ENCODE measurements at places on chromosomes 2 and 18. TPM values are rescaled to one million over a fixed set of nuclear protein-coding genes. Genes with fewer than 3 reads are reported as not detected.

DNA sequence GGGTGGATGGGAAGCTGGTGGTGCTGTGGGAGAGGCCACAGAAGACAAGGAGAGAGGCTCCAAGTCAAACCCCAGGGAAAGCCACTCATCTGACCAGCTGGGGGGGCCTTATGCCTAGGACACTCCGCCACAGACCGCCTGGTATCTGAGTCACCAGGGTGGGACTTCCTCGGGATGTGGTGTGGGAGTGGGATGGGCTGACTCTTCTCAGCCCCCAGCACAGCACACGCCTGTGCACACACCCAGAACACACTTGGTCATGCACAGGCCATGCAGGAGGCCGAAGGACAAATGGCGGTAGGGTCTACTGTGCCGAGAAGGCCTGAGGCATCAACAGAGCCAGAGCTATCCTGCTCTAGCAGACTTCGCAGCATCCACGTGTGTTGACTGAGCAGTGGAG is 136.4 kb downstream of the INHBB start:
- DNase-seq, result no peak

- no peak for DNase-seq
These were observed 111.6 kb downstream of the DYNAP start for GRCh38 chr18:54702686-54703085.

DNA sequence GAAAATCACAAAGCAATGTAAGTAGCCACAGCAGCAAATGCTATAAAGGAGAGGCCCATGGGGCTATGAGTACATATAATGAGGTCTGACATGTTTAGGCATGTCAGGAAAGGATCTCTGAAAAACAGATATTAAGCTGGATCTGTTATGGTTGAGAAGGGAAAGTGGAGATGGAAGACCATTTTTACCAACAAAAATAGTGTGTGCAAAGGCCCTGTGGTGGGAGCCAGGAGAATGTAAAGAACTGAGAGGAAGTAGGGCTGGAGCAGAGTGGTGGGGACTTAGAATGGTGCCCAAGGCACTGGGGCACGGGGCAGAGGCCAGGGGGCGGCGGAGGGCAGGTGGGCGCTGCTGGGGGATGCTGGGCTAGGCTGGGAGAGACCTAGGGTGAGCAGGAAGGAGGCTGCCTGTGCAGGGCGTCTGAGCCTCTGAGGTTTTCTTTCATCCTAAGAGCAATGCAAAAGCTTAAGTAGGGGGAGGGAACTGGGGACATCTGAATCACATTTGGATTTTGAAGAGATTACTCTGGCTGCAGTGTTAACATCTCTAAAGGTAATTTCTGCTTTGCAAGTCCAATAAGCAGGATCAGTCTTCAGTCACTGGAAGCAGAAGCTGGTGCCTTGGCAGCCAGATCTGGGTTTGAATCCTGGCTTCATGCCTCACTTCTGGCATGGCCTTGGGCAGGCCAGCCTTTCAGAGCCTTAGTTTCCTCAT is 4.9 kb upstream of the AGFG1 start:
- no peak for DNase-seq

DNA sequence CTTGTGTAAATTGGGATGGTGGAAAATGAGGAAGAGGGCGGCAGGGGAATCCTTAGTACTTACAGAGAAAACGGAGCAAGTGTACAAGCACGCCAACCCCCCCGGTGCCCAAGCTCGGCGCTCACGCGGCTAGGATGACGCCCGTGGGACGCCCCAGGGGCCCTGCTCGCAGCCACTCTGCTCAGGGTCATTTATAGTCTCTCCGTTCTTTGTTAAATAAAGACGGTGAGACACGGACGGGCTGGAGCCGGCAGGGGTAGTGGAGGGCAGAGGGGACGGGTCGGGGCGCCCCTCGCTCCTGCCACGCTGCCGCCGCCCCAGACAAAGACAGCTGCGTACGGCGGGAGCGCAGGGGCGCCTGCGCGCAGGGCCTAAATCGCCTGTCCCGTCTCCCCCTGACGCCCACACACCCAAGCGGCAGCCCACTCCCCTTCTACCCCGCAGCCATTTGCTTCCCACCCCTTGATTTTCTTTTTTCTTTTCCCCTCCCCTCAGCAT is 37.8 kb downstream of the PCBP1 start:
- DNase-seq, result no peak

- no peak for DNase-seq
These were observed 153.5 kb upstream of the CAVIN2 start for GRCh38 chr2:192000196-192000980.

GRCh38 chr2:8551622-8552074 is 130.2 kb upstream of the ID2 start:
- DNase-seq, result no peak

- DNase-seq, result no peak
These were observed 50.9 kb downstream of the PKP4 start for GRCh38 chr2:158507679-158508078.

DNA sequence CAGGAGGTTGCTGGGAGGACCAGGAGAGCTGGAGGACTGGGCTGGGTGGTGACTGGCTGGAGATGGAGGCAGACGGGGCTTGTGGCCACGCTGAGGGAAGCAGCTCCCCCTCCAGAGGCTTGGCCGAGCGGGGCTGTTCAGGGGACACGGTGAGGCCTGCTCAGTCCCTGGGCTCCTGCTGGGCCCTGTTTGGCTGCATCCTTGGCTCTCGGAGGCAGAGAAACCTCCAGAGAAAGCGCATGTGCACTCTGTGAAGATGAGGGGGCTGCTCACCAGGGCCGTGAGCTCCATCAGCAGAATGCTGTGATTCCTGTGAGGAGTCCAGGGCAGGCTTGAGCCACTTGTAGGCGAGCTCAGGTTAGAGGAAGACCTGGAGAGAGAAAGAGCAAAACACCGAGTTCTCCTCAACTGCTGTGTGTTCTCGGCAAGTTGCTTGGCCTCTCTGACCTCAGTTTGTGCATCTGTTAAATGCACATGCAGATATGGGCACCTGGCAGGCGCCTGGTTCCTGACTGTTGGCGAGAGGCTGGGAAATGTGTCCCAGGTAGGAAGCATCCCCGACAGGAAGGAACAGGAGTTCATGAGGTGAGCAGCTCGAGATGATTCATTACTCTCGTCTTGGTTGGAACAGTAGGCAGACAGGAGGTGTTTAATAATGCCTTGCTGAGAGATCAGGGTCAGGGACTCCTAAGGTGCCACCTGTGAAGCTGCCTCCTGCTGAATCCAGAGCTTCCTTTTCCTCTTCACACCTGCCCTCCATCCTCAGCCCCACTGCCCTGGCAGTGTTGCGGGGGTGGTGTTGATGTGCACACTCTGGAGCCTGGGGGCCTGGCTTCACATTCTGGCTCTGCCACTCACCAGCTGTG is 941 bp downstream of the ZAP70 start:
- no peak for DNase-seq

DNA sequence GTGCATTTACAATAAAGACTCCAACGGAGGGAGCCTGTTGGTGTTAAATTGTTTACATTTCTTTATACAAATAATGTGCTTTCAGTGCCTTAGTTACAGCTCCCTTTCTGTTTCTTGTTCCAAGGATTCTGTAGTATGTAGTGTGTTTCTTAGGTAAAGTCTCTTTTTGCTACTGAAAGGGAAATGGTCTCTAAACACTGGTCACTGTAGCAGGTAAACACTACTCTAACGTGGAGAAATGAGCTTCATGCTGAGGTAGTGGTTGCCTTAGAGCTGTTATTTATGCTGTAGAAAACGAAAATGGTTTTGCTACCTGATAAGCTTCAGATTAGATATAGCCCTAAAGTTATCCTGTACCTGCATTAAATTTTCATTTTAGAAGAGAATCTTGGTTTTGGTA is 163.6 kb downstream of the CAPN13 start:
- no peak for DNase-seq

DNA sequence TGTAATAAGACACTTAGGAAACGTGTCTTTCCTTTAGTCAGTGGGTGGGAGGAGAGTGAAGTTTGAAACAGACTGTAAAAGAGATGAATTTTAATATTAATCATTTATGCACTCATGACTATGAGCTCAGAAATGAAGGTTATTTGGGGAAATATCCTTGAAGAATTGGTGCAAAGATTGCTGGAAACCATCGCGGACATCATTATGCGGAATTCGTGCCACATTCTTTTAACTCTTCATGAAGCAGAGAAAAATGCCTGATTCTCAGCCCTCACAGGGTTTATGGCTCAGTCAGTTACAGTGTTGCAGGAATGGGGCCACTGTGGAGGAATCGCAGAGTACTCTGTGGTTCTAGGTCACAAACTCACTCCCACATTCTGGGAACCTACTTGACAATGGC is 109.7 kb downstream of the RGPD3 start:
- DNase-seq, result no peak

GRCh38 chr2:2324119-2324518 is 7.0 kb downstream of the MYT1L start:
- no peak for DNase-seq

DNA sequence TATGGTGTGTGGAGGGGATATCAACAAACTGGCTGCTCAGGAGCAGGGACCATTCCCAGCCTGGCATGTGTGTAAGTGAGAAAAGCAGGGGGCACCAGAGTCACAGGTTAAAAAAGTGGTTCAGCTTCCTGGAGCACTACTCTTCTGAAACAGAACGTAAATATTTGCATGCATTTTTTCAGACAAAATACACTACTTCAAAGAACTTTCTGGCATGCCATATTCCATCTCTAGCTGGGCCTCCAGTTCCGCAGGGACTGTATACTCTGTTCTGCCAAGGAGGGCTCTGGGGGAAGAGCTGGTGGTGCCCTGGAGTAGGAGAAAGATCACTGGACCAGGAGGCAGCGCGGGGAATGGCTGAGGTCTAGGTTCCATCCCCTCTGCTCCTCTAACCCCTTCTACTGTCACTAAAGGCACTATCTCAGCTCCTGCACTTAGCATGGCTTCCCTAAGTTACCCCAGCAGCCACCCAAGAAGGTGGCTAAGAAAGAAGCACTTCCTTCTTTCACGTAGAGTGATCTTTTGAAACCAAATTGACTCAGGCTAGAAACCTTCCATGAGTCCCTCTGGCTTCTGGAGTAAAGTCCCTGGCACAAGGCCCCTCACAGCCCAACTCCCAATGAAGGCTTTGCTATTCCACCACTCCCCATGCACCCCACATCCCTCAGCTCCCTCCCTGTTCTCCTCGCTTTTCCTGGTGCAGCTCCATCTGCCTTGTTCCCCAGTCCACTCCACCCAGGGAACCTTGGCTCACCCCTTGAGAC is 57.6 kb upstream of the CABLES1 start:
- peak; percentile 18 for DNase-seq

- DNase-seq, result no peak
These were observed 27.3 kb downstream of the SFXN5 start for GRCh38 chr2:73043929-73044832.

GRCh38 chr18:45521136-45521535 is 94.1 kb upstream of the SLC14A2 start:
- peak; percentile 37 for DNase-seq

- no peak for DNase-seq
These were observed 5.5 kb upstream of the SMARCAL1 start for GRCh38 chr2:216406826-216407225.

DNA sequence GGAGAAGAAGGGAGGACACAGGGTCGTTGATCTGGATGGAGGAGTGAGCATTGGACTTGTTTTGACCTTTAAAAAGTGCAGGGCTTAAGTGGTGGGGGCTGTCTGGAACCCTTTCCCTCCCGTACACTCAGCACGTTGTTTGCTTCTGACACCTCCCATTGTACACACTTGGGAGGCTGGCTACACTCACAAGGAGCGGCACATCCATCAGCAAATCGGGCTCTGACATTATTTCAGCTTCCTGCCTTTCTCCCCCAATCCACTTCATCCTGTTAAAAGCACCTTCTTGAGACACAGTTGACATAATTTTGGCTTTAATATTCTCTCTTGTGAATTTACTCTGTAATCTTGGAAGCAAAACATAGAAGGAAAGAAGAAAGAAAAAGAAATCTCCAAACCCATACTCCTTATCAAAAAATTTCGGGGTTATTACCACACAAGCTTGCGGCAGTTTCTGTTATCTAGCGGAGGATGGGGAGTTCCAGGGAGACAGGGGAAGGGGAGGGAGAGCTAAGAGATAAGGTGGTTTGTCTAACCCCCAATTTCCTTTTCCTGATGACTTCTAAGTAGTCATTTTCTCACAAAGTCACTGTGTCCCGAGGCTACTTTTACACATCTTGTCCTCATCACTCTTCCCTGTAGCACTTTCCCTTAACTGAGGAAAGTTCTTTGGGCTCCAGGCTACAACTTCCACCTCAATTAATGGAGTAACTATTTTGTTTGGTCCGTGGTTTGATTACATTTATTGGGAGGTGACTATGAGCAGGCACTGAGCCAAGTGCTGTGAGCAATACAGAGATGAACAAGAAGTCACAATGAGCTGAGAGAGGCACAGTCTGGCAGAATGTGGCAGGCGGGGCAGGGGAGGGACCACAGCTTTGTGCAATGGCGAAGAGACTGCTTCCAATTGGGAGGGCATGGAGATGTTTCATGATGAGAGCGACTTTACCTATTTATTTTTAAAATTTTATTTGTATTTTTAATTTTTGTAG is 240.1 kb upstream of the MEX3C start:
- DNase-seq, result no peak

GRCh38 chr2:186349508-186349907 is 136.6 kb upstream of the ZC3H15 start:
- DNase-seq, result peak; percentile 57

KCNJ3 gene
- not detected for total RNA-seq

ZCCHC2 gene
- 3.3 TPM for total RNA-seq

MC4R gene
- total RNA-seq, result not detected

LOXHD1 gene
- not detected for total RNA-seq

IL36B gene
- not detected for total RNA-seq

RNF125 gene
- total RNA-seq, result 0.05 TPM

LAMA3 gene
- 16.0 TPM for total RNA-seq

CTAGE1 gene
- total RNA-seq, result not detected

NOL4 gene
- not detected for total RNA-seq

CDH7 gene
- not detected for total RNA-seq

E2F6 gene
- total RNA-seq, result 20.8 TPM
